ENCODE measurements at places on chromosomes 13 and 19.

- DNase-seq: no peak
Observed at GRCh38 chr19:5447700-5448311, 7.4 kb upstream of the ZNRF4 start.

DNA sequence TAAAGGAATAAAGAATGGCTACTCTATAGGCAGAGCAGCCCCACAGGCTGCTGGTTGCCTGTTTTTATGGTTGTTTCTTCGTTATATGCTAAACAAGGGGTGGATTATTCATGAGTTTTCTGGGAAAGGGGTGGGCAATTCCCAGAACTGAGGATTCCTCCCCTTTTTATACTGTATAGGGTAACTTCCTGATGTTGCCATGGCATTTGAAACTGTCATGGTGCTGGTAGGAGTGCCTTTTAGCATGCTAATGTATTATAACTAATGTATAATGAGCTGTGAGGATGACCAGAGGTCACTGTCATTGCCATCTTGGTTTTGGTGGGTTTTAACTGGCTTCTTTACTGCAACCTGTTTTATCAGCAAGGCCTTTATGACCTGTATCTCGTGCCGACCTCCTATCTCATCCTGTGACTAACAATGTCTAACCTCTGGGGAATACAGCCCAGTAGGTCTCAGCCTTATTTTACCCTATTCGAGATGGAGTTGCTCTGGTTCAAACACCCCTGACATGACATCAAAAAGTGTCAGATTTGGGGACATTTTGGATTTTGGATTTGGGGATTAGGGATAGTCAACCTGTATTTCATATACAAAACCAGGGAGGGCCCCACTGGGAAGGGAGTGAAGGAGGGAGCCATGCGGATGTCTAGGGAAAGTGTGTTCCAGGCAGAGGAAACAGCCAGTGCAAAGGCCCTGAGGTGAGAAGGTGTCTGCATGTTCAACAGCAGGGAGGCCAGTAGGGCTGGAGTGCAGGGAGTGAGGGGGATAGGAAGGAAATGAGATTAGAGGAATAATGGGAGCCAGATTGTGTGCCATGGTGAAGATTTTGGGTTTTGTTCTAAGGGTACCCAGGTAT, 10.9 kb downstream of the FXYD5 start:
- no peak for DNase-seq

DNA sequence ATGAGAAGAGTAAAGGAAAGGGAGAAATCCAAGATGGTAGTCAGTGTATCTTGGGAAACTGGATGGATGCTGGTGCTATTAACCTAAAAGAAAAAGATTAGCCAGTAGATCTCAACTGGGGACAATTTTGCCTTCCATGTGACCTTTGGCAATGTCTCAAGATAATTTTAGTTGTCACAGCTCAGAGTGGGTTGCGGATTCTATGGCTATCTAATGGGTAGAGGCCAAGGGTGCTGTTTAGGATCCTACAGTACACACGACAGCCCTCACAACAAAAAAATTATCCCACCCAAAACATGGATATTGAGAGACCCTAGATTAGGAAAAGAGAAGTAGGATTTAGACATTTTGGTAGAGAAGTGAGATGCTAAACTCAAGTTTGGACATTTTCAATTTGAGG, 258.9 kb downstream of the GPC5 start:
- no peak for DNase-seq

GRCh38 chr13:35957996-35958395, 173.2 kb downstream of the DCLK1 start:
- no peak for DNase-seq

DNA sequence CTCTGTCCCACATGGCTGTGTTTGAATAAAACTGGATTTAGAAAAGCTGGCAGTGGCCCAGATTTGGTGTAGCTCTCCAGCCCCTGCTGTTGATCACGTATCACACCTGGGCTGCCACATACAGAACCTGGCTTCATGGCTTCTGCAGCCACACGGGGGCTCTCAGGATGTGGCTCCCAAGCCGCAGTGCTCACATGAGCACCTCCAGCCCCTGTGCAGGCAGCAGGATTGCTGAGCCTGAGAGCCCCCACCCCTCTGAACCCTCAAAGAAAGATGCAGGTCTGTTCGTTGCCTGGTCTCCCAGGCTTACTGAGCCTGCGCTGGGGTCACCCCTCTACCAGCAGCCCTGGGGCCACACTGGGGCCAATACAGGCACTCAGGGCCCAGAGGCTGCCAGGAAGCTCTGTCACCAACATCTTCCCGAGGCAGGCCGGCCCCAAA, 2.7 kb downstream of the PLEKHF1 start:
- DNase-seq: peak; percentile 61

- no peak for DNase-seq
Observed at GRCh38 chr19:21838646-21839045, 2.7 kb upstream of the ZNF43 start.

DNA sequence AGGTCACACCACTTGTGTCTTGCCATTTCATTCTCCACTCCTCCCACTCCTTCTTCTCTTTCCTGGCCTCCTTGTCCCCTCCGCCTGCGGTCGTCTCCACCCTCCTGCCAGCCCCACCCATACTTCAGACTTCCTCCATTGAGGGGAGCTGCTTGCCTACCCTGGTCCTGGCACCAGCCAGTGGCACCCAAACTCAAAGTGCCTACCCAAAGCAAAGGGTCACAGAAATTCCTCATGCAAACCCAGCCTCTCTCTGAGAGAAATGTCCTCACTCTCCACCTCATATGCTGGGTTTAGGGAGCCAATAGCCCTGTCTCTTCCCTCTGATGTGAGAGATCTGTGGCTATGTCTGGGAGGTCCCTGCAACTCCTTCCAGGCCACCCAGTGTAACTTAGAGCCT, 109.6 kb downstream of the TEX26 start:
- no peak for DNase-seq

DNA sequence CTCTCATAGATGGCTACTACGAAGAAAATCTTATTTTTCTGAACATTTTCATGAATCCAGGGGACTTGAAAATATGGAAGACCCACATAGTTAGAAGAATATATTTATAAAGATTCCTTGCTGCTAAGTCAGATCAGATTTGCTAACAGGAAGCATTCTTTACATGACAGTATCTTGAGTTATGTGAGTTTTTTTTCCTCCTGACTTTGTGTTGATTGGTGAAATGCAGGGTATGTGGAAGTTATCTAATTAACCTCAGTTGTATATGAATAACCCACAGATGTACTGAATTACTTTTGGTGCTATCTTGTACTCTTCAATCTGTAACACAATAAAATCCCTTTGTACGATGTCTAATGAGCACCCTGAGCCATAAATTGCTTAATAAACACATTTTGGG, 53.8 kb downstream of the ESD start:
- no peak for DNase-seq

- DNase-seq: no peak
Observed at GRCh38 chr13:44415815-44416214, 42.2 kb downstream of the SERP2 start.

- no peak for DNase-seq
Observed at GRCh38 chr13:113528813-113529180, 38.3 kb upstream of the DCUN1D2 start.

DNA sequence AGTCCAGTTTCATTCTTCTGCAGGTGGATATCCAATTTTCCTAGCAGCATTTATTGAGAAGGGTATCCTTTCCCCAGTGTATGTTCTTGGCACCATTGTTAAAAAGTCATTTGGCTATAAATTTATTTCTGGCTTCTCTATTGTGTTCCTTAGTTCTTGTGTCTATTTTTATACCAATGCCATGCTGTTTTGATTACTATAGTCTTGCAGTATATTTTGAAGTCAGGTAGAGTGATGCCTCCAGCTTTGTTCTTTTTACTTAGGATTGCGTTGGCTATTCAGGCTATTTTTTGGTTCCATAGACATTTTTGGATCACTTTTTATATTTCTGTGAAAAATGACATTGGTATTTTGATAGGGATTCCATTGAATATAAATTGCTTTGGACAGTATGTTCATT, 71.7 kb upstream of the MLNR start:
- no peak for DNase-seq

DNA sequence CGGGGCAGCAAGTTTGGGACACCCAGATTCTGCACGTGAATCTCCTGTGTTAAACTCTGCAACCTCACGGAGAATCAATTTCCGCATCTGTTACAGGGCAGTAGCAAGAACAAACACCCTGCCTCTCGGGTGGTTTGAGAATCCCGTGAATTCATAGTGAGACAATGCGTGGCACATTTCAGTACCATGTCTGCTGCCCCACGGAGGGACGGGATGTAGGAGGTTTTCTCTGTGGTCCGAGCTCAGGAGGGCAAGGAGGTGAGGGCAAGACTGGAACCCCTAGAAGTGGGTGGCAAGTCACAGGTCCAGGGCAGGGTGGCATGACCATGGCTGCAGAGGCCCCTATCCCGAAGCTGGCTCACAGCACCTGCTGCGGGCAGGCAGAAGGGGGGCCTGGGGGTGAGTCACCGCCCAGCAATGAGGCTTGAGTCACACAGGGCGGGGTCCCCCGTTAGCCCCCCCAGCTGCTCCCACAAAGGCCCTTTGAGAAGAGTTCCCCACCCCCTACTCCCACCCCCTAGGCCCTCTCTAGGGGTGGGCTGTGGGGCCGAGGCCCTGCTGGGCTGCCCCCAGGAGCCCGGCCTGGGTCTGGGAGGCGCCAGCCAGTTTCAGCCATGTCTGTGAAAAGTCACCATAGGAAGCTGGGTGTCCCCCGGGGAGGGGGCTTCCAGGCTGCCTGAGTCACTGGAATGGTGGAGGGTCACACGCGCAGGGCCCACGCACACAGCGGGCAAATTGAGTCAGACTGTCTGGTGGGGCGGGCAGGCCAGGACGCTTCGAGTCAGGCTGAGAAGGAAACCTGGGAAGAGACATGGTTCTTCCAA, 25.8 kb upstream of the NANOS3 start:
- peak; percentile 50 for DNase-seq

DNA sequence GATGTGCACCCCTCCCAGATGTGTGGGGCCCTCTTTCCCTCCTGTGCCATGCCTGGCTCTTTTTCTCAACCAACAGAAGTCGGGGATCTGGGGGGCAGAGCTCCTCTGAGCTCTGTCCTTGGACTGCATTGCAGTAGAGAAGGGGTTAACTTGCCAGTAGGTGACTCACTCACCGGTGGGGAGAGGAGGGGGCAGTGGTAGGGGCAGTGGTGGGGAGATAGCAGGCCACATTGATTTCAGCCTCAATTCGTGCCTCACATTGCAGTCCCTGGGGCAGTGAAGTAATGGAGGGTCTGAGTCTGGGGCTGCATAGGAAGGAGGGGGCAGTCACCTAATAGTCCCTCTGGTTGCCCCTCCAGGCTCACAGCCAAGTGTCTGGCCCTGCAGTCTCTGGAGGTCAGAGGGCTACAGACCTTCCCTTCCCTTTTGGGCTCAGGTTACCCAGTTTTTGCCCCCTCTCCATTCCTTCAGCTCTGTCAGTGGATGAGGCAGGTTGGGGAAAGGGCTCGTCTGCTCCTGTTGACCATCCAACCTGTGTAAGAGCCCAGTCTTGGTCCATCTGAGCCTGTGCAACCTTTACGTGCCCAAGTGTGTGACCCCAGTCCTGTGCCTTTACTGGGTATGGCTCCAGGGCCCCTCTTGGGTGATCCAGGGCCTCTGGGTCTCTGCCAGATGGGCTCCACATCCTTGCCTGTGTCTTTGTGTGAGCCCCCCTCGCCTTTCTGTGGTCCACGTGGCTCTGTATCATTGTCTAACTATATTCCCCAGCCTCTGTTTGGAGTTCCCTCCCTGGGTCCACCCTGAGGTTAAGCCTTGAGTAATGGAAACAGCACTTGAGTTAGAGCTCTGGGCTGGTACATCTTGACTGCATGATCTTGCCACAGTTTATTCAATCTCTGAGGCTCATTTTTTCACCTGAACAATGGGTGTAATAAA, 13.0 kb downstream of the CIC start:
- DNase-seq: no peak

DNA sequence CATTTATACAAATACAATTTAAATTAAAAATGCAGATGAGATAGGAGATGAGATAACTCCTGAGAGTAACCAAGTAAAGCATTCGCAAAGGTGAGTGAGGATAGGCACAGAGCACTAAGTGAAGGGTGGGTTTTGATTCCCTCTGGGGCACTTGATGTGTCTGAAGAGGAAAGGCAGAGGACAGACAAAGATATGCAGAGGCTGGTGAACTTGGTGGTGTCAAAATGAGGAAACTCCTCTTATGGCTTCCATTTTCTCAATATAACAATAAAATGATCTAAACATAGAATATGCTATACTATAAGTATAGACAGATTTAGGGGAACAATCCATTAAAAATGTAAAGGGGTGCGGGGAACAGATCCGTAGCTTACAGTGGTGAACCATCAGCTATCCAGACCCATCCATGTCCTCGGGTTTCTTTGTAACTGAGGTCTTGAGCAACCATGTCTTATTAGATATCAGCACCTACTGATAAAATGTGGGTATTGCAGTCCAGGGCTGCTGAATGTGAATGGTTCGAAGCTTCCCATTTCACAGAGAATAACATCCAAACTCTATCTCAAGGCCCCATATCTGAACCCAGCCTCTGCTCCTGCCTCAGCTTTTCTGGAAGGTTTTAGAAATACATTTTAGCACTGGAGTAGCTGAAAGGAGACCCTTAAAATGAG, 73.9 kb upstream of the SLC10A2 start:
- no peak for DNase-seq

DNA sequence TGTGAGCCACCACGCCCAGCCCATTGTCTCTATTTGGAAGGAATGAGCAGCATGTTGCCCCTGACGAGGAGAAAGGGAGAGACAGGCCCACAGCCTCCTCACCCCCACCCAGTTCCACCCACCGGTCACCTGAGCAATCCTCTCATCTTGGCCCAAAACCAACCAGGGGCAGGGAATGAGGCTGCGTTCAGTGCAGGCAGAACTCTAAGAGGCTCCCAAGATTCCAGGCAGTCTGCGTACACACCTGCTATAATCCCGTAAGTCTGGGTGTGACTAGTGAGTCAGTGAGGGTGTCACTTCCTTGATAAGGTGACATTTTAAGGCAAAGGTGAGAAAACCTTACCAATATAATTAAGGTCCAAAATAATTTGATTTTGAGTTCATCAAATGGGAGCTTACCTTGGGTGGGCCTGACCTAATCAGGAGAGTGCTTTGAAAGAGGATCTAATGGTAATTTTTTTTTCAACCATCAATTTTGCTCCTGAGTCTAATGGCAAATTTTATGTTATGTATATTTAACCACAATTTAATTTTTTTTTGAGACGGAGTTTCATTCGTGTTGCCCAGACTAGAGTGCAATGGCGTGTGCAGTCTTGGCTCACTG, 26.9 kb upstream of the KLF2 start:
- no peak for DNase-seq

DNA sequence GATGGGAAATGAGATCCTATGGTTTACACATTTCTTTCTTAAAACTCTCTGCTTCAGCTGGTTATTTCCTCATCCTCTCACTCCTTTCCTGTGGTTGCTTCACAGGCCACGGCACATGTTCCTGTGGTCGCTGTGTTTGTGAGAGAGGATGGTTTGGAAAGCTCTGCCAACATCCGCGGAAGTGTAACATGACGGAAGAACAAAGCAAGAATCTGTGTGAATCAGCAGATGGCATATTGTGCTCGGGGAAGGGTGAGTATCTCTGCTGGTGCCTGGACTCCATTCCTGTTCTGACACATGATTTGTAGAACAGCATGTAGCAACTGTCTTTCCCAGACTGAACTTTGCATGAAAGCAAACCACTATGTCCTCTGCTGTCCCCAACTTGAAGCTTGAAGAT, 254.2 kb downstream of the ITGBL1 start:
- peak; percentile 6 for DNase-seq
